ENCODE measurements at places on chromosomes 3 and 15.

DNA sequence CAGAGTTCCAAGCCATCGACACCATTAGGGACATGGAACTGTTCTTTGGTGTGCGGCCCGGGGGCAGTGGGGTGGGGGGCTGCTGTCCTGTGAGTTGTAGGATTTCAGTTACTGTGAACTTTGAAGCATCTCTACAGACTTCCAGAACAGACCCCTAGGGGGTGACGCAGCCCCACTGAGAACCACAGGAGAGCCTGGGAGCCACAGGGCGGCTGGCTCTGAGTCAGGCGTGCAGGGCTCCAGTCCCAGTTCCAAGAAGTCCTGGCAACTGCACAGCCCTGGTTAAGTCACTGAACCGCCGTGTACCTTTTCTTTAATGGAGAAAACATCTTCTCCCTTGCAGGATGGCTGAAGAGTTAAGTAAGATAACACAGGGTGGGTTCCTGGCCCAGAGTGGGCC lies 23.5 kb upstream of the LRTM1 start:
- DNase-seq, result no peak
- no peak overlapping the region for H3K27ac ChIP-seq
- no peak overlapping the region for H3K4me3 ChIP-seq
- H3K27me3 ChIP-seq, result no peaks in the 10 kb centered on the region

GRCh38 chr15:58517682-58518525 lies 86.1 kb downstream of the LIPC start:
- peak overlapping the region; percentile 91 for H3K27ac ChIP-seq
- H3K4me3 ChIP-seq, result peak overlapping the region; percentile 59
- peaks cover 61% of the 10 kb centered on the region for H3K4me1 ChIP-seq
- peaks cover 8% of the 10 kb centered on the region for H3K36me3 ChIP-seq

DNA sequence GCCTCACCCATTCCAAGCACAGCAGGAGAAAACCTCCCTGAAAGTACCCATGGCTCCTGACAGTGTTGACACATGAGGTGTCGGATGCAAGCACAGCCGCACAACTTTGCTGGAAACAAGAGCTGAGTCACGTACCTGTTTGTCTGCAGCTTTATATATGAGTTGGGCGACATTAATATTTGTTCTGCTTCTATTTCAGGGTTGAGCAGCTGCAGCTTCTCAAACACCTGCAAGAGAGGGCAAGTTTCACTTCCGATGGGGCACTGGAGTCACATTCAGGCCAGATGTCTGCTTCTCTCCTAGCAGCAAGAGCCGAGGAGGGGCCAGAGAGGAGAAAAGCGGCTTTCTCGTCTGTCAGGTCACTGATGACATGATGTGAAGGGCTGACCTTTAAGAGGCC lies 88.0 kb downstream of the NUP210 start:
- H3K4me1 ChIP-seq, result peaks cover 4% of the 10 kb centered on the region
- H3K36me3 ChIP-seq, result peaks cover 5% of the 10 kb centered on the region
- no peak for DNase-seq
- no peak overlapping the region for H3K4me3 ChIP-seq

DNA sequence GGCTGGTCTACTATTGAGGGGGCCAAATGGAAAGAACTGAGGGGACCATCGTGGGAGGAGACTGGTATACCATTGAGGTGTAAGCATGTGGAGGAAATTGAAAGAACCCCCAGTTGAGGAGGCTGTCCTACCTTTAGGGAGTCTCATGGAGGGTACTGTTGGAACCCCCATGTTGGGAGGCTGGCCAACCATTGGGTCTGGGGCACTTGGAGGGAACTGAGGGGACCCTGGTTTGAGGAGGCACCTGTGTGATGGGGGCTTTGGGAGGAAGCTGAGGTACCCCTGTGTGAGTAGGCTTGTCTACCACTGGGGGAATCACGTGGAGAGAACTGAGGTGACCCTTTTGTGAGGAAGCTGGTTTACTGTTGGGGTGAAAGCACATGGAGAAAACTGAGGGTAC lies 157.5 kb downstream of the FBLN2 start:
- H3K4me3 ChIP-seq, result no peak overlapping the region
- H3K27me3 ChIP-seq, result peaks cover 43% of the 10 kb centered on the region
- H3K36me3 ChIP-seq, result no peaks in the 10 kb centered on the region

GRCh38 chr3:3429841-3430240 lies 250.3 kb upstream of the CRBN start:
- H3K36me3 ChIP-seq, result no peaks in the 10 kb centered on the region
- H3K27me3 ChIP-seq, result peaks cover 3% of the 10 kb centered on the region
- H3K27ac ChIP-seq, result no peak overlapping the region
- no peak overlapping the region for H3K4me3 ChIP-seq
- no peak for DNase-seq

GRCh38 chr3:37671926-37672325 lies 189.8 kb upstream of the CTDSPL start:
- H3K4me1 ChIP-seq, result no peaks in the 10 kb centered on the region
- no peak for DNase-seq

DNA sequence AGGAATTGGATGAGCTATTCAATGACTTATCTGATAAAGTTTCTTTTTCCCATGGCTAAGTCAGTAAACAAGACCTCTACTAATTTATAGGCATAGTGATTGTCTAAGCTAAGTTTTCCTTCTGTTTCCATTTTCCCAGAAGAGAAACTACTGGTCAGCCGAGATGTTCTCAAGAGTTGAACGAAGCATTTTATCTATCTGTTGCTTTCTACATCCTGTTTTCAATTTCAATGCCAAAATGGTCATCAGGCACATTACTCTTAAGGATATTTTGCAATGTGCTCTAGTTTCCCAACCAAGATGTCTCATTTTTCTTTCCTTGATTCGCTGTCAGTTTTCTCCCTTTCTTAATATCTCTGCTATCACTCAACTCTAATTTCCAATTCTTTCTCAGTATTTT lies 228.7 kb downstream of the MBNL1 start:
- no peaks in the 10 kb centered on the region for H3K36me3 ChIP-seq
- no peak overlapping the region for H3K4me3 ChIP-seq
- no peak for DNase-seq
- H3K27me3 ChIP-seq, result no peaks in the 10 kb centered on the region
- no peak overlapping the region for H3K27ac ChIP-seq

- no peaks in the 10 kb centered on the region for H3K27me3 ChIP-seq
- H3K27ac ChIP-seq, result no peak overlapping the region
- no peaks in the 10 kb centered on the region for H3K36me3 ChIP-seq
- DNase-seq, result no peak
- H3K4me3 ChIP-seq, result no peak overlapping the region
- no peaks in the 10 kb centered on the region for H3K4me1 ChIP-seq
Observed at GRCh38 chr3:173018758-173019157, 122.3 kb downstream of the SPATA16 start.
